ENCODE measurements at places on chromosomes 11 and 22.

DNA sequence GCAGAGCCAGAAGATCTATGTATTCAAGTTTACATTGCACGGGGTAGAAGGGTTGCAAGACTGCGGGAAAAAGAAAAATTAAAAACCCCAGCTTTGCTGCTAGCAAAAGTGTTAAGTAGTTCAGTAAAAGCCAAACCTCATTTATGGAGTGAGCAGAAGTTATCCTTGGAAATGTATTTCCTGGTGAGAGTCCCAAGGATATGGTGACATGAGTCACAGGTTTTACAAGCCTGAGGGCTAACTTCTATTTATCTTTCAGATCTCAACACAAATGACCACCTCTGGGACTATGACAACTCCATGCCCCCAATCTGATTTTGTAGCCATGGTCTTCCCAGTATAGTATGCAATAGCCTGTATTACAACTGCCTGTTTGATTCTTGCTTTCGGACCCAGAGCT, 26.1 kb downstream of the ABTB2 start:
- no peak for DNase-seq

DNA sequence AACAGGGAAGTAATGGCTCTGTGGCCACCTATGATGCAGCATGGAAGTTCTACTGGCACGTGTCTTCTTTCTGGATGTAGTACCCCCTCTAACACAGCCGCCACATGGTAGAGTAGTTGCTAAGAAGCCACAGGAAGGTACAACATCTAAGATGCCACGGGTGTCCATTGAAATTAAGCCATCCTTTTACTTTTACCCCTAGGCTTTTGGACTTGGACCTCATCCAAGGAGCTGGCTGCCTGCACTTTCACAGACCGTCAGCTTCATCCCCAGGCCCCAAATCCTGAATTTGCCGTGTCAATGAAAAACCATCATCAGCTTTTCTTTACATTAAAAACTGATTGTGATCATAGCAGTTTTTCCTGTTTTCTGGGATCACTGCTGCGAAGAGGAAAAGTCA, 102.4 kb downstream of the RPL27A start:
- DNase-seq = no peak

DNA sequence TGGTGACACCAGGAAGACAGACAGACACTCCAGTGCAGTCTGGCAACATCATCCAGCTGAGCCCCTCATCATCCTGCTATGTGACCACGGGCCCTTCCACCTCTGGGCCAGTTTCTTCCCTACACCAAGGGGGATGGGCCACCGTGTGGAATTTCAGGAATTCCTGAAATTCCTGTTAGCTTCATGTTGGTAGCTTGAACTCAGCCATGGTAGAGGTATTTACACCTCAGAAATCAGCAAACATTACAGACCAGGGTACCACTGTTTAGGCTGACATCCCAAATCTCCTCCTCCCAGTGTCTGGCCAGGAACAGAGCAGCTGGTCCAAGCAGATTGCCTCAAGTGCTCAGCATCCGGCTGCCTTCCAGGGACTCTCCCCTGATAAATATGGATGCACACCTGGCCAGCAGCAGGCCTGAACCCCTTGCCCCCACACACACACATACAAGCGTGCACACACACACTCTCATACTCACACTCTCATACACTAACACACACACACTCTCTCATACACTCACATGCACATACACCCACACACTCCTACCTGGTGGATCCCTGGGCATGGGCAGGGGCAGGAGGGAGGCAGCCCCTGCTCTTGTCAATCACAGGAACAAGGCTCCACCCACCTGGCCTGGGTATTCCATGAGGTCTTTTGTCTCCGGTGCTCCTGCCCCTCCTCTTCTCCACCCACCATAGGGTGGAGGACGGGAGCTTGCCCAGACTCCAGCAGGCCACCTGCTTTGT, 85.2 kb downstream of the BUD13 start:
- DNase-seq = peak; percentile 79

DNA sequence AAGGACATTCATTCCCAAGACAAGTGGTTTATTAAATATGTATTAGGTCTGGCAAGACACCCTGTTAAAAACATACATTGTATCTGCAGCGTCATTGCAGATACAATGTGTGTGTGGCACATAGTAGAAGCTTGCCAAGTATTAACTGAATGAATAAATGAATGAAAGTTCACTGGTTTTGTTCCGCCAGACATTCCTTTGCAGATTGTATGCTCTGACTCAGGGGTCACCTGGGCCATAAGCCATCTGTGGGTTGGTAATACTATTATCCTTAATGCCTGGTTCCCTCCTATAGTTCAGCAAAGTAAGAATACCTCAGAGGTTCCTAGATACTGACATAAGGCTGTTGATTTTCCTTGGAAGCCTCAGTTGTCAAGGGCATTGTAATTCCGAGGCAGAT, 377.3 kb upstream of the CCDC90B start:
- DNase-seq = no peak

DNA sequence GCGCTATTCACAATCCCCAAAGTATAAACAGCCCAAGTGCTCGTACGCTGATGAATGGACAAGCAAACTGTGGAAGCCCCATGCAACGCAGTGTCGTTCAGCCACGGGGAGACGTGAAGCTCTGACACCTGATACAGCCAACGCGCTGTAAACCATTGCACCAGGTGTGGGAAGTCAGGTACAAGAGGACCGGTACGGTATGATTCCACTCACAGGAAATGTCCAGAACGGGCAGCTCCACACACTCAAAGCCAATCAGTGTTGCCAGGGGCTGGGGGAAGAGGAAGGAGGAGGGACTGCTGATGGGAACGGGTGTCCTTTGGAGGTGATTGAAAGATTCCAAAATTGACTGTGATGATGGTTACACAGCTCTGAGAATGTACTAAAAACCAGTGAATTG, 64.5 kb downstream of the BRD1 start:
- DNase-seq = no peak

- no peak for DNase-seq
Measured at GRCh38 chr11:36425561-36426081, 84.5 kb downstream of the TRAF6 start.

DNA sequence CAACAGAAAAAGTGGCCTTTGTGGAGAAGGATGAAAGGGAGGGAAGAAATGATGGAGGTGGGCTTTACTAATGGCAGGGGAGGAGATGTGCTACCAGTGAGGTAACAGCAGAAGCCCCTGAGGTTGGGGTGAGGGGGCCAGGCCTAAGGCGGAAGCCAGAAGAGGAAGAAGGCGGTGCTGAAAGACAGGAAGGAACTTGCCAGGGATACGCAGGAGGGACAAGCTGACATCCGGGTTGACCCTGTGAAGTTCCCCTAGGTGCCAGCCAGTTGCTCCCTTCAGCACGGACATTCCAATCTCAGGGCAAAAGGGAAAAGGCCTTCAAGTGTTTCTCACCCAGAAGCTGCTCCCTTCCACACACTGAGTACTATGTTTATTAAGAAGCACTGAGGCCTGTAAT, 2.3 kb upstream of the TIRAP start:
- DNase-seq = no peak
